ENCODE measurements at places on chromosomes 5 and 9. TPM values are rescaled to one million over a fixed set of nuclear protein-coding genes. Genes with fewer than 3 reads are reported as not detected.

Gene CD74
- 1.3 TPM for total RNA-seq

Gene GLRX
- 120 TPM for total RNA-seq

Gene LCNL1
- 0.27 TPM for total RNA-seq

Gene BHMT
- total RNA-seq = 0.75 TPM

Gene SLC36A3
- 0.49 TPM for total RNA-seq

Gene ALDOB
- total RNA-seq = 0.50 TPM

Gene ORM2
- not detected for total RNA-seq

All from motor neuron (in vitro differentiated cells).